Activated T-helper 17 cell treated with anti-CD3 and anti-CD28 coated beads, Interleukin-2, amount 50 U/mL, for 72 hours (primary cell): ENCODE measurements at places on chromosomes 13 and 19. TPM values are rescaled to one million over a fixed set of nuclear protein-coding genes. Genes with fewer than 3 reads are reported as not detected.

GRCh38 chr13:34343413-34343940 lies 525.5 kb downstream of the RFC3 start:
- ATAC-seq: no peak

GRCh38 chr13:97226013-97226412 lies 3.9 kb downstream of the MBNL2 start:
- no peak for ATAC-seq

- ATAC-seq: peak; percentile 75
Observed at GRCh38 chr19:14369399-14370168, 11.7 kb upstream of the ADGRE5 start.

GRCh38 chr19:54517483-54517882 lies 14.9 kb downstream of the LAIR2 start:
- peak; percentile 39 for ATAC-seq

- ATAC-seq: no peak
Observed at GRCh38 chr19:14138576-14139265, 2.3 kb upstream of the ASF1B start.

DNA sequence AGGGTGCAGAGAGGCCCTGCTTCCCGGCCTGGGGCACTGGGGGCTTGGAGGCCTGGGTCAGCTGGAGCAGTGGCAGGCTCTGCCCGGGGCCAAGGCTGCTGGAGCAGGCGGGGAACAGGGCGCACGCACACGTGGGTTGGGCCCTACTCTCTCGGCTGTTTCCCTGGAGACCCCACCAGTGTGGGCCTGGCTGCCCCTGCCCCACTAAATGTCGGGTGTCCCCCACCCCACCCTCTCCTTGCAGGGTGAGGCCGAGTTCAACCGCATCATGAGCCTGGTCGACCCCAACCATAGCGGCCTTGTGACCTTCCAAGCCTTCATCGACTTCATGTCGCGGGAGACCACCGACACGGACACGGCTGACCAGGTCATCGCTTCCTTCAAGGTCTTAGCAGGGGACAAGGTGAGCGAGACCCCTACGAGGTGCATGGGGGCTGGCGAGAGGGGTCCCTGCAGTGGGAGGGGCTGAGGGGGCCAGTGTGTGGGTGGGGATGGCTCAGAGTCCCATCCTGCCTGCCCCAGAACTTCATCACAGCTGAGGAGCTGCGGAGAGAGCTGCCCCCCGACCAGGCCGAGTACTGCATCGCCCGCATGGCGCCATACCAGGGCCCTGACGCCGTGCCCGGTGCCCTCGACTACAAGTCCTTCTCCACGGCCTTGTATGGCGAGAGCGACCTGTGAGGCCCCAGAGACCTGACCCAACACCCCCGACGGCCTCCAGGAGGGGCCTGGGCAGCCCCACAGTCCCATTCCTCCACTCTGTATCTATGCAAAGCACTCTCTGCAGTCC lies 15.3 kb downstream of the CAPN12 start:
- no peak for ATAC-seq

GRCh38 chr13:25881136-25881926 lies 170.5 kb downstream of the SHISA2 start:
- ATAC-seq: no peak

- ATAC-seq: no peak
Observed at GRCh38 chr13:79297128-79297527, 108.9 kb downstream of the RBM26 start.

The CCDC169 gene
- 1.1 TPM for total RNA-seq

The RAB8A gene
- 212 TPM for total RNA-seq

The ZNF578 gene
- 0.11 TPM for total RNA-seq

The ZNF66 gene
- 11.1 TPM for total RNA-seq
